Suppressor macrophage (primary cell): ENCODE measurements at places on chromosomes 7 and 10.

DNA sequence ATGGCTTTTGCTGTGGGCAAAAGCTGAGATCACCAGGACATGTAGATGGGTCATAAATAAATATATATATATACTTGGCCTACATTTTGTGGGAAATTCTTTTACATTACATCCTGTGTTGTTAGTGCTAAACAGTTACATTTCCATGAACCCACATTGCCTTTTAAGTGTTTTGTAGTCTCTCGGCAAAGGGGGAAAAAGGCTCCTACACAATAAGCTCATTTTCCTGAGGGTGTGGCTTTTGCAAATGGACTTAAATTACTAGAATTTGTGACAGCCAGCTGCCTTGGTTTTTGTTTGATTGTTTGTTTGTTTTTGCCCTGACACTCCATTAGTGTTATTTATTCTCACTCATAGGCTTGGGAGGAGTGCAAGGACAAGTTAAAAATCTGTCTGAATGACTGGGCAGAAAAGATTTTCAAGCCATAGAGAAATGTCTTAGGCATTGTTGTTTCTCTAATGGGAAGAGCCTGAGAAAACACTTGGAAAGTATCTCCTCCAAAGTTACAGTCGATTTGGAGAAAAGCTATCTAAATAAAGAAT lies 128.8 kb downstream of the DGKB start:
- DNase-seq = no peak

DNA sequence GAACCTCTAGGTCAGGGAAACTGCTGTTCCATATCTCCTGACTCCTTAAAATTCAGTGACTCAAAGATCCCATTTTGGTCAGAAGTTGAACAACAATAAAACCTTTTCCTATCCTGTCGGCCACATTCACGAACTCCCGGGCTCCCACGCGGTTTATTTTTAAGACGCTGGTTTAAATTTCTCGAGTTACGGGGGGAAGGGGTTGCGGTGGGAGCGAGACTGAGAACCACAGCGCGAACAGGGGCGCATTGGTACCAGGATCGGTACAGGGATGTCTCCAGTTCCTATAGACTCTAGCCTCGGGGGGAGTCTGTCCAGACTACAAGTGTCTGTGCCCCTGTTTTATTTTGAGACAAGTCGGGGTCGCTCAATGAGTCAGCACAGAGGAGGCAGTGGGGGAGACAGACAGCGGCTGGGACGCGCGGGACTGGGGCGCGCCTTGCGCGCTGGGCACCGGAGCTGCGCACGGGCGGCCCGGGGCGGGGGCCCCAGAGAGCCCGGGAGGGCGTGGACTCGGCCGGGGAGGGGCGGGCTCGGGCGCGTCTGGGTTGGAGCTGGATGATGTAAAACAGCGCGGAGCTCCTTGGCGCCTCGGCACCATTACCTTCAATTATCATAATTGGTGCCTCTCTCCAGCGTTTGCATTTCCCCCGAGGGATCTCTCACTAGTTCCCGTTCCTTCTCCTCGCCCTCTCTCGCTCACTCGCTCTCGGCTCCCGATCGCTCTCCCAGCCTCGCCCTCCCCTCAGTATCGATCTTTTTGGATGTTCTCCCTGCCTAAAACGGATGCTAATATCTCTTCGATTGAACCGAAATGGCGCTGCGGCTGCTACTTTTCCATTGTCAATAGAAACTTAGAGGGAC lies 8.7 kb upstream of the BAMBI start:
- DNase-seq = no peak

DNA sequence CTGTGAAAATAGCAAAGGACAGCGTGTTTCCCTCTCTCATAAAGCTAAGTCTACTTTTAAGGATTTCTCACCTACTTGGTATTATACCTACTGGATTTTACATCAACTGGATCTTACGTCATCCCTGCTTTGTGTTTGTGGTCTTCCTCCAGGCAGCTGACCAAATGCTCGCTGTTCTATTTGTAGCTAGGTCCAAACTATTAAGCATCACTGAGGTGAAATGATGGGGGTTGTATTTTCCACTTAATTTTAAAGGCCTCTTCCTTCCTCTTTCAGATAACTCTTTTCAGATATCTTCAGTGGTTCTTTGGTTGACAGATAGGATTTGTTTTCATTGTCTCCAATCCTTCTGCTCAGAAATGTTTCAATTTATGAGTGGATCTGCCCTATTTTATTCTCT lies 169.7 kb downstream of the RNLS start:
- no peak for DNase-seq

DNA sequence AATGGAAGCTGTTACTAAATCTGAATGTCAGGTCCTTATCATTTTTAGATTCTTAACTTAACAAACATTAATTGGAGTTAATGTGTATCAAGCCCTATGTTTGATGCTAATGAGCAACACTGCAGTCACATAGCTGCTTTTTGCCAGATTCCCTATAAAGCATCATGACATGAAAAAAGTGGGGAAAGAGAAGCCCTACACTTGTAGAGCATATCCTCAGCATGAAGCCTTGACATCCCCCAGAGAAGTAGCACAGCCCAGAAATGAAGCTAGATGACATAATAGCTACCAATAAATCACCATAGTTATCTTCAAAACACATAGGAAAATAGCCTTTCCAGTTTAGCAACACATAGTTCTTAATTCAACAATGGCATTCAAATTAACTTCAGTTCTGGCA lies 49.2 kb upstream of the CDK1 start:
- no peak for DNase-seq

GRCh38 chr10:29431711-29432110 lies 142.8 kb downstream of the LYZL1 start:
- no peak for DNase-seq

GRCh38 chr10:22564060-22564459 lies 150.3 kb downstream of the PIP4K2A start:
- DNase-seq = no peak

DNA sequence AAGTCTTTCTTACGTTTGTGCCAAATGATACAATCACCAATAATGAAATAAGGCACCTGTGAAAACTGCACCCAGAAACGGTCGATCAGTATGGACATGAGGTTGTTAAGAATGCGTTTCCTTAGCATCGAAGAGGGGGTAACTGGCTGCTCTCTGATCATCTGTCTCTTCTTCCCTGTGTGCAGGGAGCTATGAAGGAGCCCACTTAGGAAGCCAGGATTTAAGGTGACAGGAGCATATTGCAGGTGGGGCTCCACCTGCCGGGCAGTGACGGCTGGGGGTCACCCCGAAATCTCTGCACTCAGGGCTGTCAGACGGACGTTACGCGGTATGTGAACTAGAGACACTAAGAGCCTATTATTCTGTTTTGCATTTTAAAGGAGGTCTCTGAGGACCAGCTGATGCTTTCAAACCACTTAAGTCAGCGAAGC lies 64.5 kb downstream of the CARD11 start:
- no peak for DNase-seq

GRCh38 chr10:49112851-49113250 lies 2.5 kb downstream of the VSTM4 start:
- no peak for DNase-seq

DNA sequence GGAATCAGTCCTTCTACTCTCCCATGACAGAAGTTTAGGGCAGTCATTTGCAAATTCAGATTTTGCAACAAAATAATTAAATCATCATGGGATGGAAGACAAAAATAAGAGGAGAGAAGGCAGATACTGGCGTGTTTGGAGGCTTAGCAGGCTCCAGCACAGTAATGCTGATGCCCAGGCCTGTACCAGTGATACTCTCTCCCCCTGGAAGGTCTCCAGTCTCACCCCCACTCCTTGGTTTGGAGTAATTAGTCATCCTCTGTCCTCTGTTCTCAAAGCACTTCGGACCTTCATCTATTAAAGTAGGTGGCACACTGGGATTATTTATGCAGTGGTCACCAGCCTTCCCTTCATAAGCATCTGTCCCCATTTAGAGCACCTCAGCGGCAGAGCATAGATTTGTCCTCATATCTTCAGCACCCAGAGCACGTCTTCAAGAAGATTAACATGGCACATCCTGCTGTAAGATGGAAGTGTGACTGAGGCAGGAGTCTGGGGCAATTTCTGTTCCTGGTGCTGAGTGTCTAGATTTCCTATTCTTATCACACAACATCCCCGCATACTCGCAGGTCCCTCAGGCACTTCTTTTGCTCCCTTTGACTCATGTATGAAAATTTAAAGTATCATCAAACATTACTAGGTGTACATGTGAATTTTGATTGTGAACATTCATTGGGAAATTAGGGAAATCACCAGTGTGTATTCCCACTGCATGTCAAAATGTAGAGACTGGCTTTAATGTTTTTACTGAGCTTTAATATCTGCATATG lies 31.3 kb upstream of the TRIL start:
- DNase-seq = no peak

DNA sequence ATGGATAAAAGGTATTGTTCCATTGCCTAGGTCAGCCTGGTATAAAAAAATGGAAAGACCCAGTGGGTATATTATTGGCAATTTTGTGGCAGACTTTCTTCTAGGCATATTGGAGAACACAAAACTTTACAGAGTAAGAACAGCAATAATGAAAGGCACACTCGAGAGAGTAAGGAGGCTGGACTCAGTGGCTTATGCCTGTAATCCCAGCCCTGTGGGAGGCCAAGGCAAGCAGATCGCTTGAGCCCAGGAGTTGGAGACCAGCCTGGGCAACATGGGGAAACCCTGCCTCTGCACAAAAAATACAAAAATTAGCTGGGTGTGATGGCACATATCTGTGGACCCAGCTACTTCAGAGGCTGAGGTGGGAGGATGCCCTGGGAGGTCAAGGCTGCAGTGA lies 158.2 kb downstream of the FAM107B start:
- DNase-seq = no peak

GRCh38 chr10:35237766-35238512 lies 98.4 kb upstream of the CCNY start:
- no peak for DNase-seq

DNA sequence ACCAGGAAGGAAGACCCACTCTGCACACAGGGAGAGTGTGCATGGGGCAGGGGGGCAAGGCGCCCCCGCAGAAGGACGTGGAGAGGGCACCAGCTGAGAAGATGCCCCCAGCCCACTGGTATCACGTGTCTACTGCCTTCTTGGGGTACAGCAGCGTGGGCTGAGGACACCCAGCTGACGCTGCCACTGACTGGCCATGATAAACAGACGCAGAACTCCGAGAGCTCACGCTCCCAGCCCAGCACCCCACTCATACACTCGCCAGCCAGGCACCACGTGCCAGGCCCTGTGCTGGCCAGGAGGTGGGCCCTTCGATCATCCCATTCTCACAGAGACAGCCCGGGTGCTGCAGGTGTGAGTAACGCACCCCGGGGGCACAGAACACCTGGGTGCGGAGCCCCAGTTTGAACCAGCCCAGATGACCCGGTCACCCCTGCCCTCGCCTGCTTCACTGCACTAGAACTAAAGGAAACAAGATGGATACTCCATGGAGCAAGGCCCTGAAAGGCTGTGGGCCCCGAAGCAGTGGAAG lies 199.8 kb downstream of the MAD1L1 start:
- no peak for DNase-seq

DNA sequence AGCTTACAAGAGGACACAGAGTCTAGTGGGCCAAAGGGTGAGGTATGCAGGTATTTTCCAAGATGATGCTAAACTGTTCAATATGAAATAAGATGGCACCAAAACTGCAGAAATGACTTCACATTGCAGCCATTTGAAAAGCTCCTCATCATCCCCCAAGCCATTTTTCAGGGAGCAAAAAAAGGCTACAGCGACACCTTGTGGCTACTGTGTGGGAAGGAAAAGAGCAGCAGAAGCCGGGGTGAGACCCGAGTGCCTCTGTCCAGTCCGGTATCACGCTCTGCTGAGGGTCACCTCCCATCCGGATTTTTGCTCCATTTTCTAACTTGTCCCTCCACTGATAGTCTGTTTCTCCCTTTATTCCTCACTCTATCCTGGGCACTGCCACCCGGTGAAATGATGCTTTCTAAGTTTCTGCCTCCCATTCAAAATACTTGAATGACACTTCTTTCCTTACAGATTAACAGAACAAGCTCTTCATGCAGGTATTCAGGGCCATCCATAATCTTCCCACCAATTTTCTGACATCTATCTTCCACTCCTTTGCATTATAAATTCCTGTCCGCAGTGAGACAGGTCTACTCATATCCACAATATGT lies 220.2 kb downstream of the DGKI start:
- DNase-seq = peak; percentile 72

DNA sequence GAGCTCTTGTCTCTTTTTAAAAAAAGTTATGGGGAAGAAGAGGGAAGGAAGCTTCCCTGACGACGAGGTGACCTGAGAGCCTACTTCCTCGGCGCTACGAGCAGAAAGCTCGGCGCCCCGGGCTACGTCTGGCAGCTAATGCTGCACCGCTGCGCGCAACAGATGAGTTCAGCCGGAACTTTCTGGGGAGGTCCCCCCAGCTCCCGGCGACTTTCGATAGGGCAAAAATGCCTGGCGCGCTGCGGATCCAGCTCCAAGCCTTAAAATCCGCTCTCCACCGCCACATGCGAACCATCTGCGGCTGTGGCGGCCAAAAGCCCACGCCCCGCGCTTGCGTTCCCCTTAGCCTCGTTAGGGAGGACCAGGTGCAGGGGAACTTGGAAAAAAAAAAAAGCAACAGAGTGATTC lies 621 bp downstream of the P4HA1 start:
- DNase-seq = peak; percentile 78

GRCh38 chr7:26102176-26102575 lies 49.8 kb upstream of the NFE2L3 start:
- no peak for DNase-seq

- DNase-seq = no peak
Measured at GRCh38 chr7:148521271-148521670, 69.3 kb upstream of the C7orf33 start.

DNA sequence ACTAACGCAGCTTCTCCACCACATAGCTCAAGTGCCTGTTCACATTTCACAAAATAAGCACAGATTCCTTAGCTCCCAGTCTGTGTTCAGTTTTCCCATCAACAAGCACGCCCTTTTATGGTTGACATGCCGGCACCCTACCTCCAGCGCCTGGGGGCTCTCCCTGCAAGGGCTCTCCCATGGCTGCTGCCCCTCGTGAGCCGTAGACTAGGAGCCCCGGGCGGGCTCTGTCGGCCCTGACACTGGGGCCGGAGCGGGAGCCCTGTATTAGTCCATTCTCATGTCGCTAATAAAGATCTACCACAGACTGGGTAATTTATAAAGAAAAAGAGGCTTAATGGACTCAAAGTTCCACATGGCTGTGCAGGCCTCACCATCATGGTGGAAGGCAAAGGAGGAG lies 34.0 kb upstream of the PRKAR1B start:
- DNase-seq = no peak

DNA sequence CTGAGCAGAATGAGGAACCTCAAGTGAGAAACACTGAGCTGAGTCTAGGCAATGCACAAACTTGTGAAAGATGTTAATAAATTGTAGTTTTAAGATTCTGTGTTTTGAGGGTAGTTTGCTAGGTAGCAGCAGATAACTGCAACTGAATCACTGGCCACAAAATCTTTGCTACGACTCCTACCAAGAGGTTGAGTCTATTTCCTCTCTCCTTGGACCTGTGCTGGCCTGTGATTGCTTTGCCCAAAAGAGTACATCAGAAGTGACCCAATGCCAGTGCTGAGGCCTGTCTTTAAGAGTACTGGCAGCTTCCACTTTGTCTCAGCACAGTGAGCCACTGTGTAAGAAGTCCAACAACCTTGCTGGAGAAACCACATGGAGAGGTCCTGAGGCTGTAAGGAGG lies 11.9 kb upstream of the TSPAN13 start:
- no peak for DNase-seq

- DNase-seq = peak; percentile 53
Measured at GRCh38 chr10:35346248-35346647, 9.9 kb downstream of the CCNY start.
